LHCN-M2 (cell line): ENCODE measurements at places on chromosomes 6 and 20.

GRCh38 chr6:14068133-14068532, 49.4 kb upstream of the CD83 start:
- DNase-seq = peak; percentile 71

DNA sequence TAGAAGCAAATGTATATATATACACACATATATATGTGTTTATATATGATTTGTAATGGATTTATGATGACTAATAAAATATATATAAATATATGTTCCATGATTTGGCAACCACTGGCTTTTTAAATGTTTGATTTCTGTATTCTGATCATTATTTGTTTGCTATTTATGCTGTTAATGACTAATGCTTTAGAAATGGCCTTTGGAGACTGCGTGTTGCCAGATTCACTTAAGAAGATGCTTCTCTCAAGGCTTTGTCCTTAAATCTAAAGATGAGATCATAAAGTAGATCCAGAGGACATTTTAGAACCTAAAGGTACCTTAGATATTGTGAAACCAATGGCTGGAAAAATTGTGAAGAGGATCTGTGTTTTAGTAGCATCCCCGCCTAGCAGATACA, 116.0 kb upstream of the SUPT3H start:
- no peak for DNase-seq

- peak; percentile 58 for DNase-seq
Observed at GRCh38 chr6:26273673-26274588, 91.1 kb upstream of the BTN3A2 start.

DNA sequence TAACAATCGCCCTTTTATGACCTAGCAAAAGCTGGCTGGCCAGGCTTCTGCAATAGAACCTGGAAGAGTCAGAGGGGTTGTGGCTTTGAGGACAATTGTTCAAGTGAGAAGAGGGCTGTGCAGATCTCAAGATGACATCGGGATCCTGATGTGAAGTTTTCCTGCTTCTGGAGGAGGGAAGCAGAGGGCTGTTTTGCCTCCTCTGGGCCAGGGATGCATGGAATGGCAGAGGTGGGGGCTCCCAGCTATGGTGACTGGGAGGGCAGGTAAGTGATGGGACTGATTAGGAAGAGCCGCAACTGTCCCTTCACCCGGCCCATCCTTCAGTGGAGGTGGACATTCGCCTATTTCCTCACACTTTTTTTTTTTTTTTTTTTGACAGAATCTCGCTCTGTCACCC, 43.4 kb upstream of the BLCAP start:
- DNase-seq = no peak

DNA sequence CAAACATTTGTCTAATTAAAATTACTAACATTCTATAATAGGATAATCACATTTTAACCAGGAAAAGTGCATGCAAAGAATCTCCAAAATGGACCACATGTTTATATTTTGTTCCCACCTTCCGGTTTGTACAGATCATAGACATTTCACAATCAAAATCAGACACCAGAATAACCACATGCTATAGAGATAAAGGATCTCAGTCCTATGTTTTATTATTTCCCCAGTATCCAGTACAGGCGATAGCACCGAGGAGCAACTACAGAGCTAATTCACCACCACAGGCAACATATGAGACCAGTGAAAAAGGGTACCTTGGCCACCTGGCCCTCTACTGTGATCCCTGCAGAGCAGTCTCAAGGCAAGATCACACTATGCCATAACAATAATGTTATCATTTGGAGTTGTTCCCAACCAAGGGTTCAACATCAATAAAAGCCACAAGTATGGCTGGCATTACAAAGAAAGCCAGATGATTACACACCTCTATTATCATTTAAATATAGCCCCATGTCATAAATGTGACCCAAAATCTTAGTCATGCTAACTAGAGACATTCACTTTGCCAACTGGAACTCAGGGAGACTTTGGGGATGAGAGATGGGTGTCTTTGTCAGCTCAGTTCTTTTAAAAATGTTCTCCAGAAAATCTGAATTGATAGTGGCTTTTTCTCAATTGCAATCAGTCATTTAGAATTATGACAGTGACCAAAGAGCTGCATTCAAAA, 46.7 kb downstream of the RALGAPA2 start:
- no peak for DNase-seq

GRCh38 chr6:90365565-90366219, 69.0 kb upstream of the BACH2 start:
- DNase-seq = no peak

GRCh38 chr6:169891846-169892245, 140.4 kb downstream of the ERMARD start:
- DNase-seq = no peak

DNA sequence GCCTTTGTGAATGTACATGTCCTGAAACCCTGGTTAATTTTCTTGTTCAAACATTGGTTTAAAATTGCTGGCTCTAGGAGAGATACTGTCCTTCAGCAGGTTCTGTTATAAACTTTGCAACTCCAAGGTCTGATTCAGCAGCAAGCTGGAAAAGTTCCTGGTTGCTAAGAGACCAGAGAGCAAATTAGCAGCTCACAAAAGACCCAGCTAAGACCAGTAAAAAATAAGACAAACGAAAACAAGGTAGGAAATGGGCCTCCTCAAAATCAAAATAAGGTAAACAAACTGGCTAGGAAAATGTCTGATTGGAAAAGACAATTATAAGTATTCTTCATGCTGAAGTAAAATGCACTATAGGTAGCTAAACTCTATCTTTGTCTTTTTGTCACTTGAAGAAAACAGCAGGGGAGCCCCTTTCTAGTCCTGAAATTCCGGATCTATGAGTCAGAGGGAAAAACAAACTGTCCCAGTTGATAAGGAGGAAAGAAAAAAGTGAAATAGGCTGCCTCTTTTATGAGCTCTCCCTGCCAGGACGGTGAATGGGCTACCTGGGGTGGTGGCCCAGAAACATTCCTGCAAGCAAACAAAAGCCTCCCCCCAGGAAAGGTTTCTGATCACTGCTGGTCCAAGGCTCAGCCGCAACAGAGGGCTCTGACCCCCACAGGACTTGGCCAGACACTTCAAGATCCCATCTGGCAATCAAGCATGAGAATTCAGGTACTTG, 41.6 kb downstream of the UNC5CL start:
- DNase-seq = peak; percentile 62
